ENCODE measurements at places on chromosomes 7 and 10.

- DNase-seq = no peak
These were observed 238.5 kb downstream of the CACNB2 start for GRCh38 chr10:18378766-18379165.

GRCh38 chr7:55435466-55435865, 70.3 kb downstream of the LANCL2 start:
- DNase-seq = no peak

DNA sequence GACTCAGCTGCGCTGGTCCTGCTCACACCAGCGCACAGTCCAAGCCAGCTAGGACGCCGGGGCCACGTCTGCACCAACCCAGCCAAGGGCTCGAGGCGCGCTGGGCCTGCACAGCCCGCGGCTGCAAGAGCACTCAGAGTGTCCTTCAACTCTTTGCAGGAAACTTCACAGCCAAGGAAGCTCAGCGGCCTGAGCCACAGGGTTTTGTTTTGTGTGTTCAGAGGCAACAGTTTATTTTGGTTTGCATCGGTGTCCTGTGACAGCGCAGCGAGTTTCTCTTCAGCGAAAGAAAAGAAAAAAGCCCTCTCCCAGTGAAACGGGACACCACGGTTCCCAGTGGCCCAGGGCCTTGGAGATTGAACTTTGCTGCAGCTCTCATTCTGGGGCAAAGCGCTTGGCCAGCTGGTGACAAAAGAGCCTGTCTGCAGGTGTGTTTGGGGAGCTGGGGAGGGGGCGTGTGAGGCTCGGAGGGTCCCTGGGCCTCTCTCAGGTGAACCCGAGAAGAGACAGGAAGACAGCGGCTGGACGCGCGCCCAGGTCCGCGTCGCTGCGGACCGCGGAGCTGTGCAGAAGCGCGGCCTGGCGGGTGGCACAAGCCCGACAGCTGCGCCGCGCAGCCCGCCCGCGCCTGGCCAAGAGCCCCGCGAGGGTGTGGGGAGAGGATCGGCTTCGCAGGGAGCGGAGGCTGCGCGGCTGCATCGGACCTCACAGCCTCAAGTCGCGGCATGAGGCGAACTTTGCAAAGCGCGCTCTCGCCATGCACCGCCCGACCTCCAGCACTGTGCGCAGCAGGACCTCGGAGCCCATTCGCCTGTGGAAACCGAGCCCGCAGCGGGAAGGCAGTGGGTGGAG, 922 bp downstream of the CXCL12 start:
- no peak for DNase-seq

DNA sequence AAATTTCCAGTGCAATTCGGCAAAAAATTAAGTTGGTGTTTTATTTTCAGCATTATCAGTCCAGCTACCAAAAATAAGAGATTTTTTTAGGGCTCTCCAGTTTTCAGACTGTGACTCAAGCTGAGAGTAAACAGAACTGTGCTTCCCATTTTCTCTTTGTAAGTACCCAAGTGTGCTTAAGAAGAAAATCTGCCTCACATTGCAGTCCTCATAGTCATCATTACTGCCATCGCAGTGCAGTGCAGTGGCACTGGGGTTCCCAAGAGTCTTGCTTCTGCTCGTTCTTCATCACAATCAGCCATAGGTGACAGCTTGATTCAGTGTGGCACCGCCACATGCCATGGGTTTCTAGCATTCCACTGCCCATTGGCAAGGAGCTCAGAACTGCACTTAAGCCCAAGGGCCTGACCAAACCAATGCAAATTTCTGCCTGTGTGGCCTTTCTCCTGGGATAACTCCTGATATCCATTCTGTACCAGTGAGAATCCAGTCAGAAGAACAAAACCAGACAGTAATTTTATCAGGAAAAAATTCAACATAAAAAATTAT, 25.6 kb upstream of the ERCC6 start:
- no peak for DNase-seq

DNA sequence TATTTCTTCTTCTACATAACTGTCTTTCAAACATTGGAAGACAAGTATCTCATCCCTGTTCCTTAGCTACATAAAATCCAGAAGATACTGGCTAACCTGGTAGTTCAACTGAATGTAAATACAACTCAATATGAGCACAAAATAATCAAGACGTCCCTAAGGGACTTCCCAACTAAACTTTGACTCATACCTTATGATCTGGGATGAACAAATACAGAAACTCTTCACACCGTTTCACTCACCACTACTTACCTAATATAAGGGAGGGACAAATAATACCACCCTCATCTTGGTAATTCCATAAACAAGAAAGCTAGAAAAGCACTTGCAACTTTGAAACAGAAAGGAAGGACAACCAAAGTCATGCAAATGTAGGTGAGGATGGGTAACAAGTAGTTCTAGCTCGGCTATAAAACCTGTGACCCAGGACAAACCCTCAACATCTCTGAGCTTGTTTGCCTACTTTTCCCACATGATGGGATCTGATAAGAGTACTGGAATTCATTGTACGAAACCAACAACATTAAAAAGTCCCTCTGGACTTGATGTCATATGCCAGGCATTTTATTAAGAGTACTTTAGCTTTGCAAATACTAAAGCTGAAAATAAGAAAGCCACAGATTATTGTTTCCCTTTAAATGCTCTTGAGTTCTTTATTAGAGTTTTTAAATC, 121.9 kb downstream of the STRA8 start:
- DNase-seq = no peak

DNA sequence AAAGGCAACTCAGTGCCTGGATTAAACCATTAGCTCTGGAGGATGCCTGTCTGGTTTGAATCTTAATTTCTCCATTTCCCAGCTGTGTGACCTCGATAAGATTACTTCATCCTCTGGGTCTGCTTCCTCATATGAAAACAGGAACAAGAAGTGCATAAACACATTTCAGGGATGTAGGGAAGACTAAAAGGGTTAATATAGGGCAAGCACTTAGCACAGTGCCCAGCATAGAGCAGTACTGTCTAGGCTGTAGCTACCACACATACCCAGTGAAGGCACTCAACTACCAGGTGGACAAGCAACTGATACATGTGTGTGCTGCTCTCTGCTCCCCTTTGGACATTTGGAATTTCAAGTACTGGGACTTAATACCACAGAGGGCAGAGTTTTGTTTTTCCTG, 85.4 kb downstream of the KCNMA1 start:
- DNase-seq = no peak

DNA sequence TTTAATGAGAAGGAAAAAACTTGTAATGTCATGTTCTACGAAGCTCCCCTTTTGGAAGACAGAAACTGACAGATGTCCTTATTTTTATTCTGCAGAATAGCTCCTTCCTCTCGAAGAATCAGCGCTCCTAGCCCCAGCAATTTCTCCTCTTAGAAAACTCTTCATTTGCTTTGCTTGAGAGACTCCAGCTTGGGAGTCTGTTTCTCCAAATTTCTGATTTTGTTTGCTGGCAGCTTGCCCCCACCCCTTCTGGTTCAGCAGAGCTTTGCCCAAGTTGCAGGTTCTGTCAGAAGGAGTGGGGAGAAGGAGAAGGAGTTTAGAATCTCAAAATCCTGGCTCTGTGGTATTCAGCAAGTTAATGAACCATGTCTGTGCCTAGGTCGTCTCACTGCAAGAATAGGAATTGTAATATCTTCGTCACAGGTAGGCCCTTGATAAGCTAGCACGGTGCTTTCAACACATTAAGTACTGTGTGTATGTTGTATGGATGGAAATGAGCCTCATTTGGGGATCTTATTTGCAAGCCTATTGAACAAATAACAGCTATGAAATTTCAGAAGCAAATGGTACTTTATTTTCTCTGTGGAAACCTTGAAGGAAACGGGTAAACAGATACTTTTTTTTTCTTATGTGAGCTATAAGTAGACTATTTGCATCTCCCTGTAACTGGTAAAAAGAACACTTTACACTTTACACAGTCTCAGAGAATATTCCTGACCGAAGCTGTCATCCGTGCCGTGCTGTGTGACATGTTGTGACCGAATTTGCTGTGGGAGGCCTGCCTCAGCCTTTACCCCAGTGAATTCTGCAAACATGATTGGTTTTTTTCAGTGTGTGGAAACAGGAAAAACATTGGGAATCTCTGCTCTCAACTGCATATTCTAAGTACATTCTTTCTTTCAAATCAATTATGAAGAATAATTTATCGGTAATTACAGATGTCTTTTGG, 290.9 kb downstream of the CAMK1D start:
- no peak for DNase-seq

DNA sequence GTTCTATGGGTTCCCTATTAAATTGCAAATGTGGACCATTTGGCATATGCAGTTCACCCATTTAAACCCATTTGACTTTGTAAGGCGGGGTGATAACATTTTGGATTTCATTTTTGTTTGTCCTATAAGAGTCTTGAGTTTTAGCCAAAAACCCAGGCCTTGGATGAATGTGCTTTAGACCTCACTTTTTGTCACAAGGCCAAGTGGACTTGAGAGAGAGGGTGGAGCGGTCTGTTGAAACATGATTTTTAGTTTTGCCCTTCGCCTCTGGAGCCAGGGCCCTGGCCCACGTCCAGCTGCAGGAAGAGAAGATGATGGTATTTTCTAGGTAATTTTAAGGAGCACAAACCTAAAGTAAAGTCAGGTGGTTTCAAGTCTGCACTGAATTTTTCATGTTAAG, 260.1 kb downstream of the SLC25A13 start:
- DNase-seq = no peak

DNA sequence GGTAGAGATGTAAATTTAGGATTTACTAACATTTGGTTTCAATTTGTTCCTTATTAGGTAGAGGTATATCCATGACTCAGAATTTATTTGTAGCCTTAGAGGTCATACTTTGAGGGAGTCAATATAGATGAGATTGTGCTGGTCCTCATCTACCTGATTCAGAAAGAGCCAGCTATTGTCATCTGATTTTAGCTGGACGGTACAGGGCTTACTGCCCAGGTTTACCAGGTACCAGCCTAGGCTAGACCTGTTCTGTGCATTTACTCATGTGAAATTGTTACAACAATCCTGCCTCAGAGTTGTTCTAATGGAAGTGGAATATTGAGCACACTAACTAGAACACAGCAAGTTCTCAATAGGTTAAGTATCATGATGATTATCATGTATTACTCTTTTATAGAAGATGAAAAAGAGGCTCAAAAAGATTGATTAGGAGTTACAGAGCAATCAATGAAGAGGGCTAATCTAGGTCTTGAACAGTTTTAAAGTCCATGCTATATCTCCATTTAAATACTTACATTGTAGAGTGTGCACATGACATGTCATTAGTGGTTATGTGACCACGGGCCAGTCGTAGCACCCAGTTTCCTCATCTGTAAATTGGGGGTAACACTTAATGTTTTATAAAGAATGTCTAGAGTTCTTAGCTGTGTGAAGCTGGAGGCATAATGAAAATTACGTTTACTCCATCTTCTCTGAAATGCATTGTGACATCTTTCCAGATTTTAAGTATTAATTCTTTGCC, 42.1 kb downstream of the TRIM24 start:
- no peak for DNase-seq

- DNase-seq = no peak
These were observed 401.1 kb upstream of the PODXL start for GRCh38 chr7:131957338-131958020.

DNA sequence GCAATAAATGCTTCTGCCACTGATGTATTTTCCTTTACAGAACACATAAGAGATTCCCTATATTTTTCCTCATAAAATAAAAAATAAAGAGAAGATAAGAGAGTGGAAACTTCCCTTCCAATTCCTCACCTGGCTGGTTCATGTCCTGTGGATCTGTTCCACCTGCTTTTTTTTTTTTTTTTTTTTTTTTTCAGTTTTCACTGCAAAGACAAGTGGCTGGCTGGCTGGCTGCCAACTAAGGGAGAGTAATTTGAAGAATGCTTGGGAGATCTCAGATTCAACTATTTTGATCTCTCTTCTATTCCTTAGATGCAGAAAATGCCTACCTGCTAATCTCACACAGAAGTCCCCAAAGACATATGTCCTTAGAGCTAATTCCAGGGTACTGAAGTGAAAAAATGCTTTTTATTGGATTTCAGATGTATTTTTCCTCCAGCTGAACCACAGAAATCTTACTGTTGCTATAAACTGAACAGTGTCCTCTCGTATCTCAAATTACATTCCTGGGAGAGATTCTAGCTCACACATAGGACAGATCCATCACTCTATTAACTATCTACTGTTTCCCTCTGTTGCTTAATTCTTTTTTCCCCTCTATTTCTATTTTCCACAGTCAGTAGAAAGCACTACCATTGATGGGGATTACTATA, 120.8 kb downstream of the NRCAM start:
- peak; percentile 20 for DNase-seq

- DNase-seq = no peak
These were observed 63.4 kb downstream of the VTI1A start for GRCh38 chr10:112510384-112510783.

GRCh38 chr10:115417585-115418265, 324.6 kb downstream of the ATRNL1 start:
- peak; percentile 74 for DNase-seq

DNA sequence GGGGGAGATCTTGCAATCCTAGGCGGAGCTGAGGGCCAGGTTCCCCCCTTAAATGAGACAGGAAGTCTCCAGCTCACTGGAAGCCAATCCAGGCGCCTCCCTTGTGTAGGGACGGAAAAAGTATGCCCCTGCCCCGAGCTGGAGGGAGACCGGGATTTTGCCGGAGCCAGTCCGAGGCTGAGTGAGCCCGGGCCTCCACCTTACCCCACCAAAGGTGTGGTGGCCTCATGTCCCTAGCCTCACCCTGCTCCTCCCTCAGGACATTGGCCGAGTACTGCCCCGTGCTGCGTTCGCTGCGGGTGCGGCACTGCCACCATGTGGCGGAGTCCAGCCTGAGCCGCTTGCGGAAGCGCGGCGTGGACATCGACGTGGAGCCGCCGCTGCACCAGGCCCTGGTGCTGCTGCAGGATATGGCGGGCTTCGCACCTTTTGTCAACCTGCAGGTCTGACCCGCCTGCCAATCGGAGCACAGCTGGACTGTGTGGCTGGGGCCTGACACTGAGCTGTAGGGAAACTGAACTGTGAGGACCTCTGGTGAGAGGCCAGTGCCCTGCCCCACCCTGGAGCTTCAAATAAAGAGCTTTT, 2.0 kb downstream of the FBXL15 start:
- peak; percentile 78 for DNase-seq

DNA sequence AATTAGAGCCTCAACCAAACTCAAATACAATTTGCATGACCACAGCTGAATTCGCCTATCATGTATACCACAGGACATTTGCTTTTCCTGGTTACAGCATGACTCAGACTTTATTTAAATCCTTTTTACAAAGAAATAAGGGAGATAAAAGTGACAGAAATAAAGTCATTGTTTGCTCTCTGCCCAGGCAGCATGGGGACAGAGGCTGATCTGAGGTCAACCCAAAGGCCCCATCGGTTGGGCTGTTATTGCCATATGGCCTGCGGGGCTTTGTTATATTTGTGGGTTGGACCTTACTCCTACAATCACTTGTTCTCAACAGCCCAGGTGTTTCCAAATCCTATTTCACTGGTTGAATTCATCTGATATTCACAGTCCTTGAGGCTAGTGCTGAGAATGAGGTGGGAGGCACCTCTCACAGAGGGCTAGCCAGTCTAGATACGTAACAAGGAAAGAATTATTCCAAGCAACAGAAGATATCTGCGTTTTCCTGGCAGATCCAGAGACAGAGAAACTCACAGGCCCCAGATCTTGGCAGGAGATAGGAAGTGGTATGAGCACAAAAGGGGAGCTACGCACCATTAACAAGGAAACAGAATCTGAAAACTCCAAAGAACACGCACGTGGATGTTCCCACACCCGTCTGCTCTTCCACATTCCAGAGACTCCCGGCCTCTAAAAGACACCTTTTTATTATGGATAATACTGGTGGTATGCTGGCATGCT, 117.3 kb downstream of the HIPK2 start:
- DNase-seq = no peak

GRCh38 chr10:52027055-52027705, 286.9 kb upstream of the DKK1 start:
- no peak for DNase-seq
